Nucleus accumbens (tissue), 56 donors: ENCODE measurements at places on chromosomes 3 and 15.

DNA sequence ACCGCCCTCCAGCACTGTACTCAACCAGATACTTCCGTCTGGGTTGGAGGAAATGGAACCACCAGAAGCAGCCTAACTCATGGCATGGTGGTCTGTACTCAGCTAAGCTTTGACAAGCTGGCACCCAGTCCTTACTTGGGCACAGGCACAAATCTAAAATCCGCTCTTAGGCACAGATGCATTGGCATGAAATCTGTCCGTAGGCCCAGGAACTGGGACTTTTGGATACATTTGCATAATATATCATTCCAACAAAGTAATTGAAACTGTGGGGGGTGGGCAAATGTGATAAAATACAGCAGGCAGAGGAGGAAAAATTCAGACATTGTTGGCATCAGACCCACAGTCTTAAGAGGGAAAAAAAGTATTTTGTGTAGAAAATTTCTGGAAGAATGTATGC is 75.4 kb downstream of the C3orf85 start:
- DNase-seq: no peak

DNA sequence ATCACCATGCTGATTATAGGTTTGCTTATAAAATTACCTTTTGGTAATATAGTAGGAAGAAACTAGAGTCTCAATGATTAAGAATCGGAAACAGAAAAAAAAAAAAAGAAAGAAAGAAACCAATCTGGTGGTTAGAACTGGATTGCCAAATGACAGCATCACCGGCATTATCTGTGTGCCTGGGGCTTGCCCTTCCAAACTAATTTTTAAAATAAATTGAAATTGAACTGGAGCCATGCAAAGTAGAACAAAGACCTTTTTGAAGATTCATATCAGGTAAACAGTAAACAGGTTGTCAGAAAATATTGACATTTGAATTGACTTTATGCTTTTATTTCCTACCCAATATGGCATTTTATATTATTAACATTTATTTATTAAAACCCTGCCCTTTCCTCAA is 11.2 kb upstream of the CPB1 start:
- DNase-seq: no peak

GRCh38 chr15:81532001-81532400 is 158.0 kb upstream of the TMC3 start:
- no peak for DNase-seq

DNA sequence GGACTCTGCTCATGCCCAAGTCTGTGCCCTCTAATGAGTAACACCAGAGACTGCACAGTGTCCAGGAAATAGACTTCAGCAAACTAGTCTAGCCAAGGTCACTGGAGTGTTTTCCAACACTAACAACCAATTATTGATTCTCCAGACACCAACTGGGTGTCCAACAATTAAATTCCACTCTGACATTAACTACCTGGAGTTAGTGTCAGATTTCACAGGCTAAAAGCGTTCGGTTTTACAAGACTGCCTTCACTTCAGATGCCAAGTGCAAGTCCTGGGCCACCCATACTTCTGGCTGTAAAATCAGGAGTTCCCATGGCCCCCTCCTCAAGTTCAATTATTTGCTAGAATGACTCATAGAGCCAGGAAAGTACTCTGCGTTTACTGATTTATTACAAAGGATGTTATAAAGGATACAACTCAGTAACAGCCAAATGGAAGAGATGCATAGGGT is 20.8 kb upstream of the CFAP161 start:
- DNase-seq: no peak

DNA sequence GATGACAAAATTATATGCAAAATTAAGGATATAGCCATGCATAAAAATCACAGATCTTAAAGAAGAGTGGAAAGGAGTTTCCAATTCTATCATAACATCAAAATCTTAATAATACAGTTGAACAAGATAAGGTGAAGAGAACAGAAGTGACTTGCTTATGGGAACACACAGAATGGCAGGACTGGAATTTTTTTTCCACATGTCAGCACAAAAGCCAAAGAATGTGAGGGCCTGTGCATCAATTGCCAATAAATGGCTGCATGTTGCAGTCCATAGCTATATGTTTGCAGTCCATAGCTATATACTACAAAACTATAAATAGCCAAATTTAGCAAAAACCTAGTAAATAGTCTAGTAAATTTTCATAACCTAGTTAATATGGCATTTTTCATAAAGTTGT is 10.4 kb upstream of the MB21D2 start:
- no peak for DNase-seq

- no peak for DNase-seq
These were observed 178.7 kb upstream of the MCTP2 start for GRCh38 chr15:94052711-94053110.

- DNase-seq: no peak
These were observed 7.3 kb downstream of the ADAM10 start for GRCh38 chr15:58742022-58742813.

DNA sequence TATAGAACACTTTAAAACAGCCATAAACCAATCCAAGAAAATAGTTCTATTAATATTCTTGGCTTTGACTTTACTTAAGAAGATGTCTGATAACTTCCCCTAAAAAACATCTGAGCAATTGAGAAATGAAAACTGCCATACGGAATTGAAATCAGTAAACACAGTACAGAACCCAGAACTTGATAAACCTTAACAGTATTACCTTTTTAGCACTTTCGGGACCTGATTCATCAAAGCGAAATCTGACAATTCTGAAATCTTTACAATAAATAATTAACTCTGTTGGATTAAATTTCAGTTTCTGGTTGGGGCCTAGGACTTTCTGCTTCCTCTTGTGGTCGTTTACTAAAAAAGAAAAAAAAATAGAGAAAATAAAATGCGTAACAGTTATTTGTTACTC is 17.3 kb downstream of the MTMR10 start:
- no peak for DNase-seq

DNA sequence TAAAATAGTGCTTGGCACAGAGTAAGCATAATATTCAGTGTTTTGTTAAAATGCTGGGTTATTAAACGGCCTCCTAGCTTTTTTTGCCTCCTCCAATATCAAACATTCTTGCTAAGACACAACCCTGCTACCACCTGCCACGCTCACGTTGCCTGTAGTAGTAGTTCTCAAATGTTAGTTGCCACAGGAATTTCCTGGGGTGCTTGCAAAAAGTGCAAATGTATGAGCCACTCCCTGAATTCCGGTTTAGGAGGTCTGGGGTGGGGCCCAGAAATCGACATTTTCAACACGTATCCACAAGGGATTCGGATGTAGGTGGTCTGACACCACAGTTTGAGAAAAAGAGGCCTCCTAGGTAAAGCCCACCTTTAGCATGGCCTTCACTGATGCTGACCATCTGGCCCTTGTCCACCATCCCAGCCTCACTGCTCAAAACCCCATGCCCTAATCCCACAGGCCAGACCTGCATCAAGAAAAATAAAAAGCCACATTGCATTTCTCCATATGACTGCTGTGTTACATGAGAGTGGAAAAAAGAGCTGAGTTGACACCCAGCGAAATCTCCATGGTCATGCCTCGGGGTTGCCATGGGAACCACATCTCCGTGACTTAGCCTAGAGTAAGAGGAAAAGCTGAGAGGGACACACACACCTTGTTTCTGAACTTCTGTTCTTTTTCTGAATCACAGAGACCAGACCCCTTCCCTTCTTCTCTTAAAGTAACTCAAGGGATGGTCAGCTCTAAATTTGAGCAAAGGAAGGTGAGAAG is 116.4 kb upstream of the HES1 start:
- DNase-seq: no peak

- DNase-seq: no peak
These were observed 60.2 kb upstream of the ABHD2 start for GRCh38 chr15:89028036-89028435.

GRCh38 chr3:122681284-122681973 is 790 bp downstream of the PARP14 start:
- DNase-seq: no peak

DNA sequence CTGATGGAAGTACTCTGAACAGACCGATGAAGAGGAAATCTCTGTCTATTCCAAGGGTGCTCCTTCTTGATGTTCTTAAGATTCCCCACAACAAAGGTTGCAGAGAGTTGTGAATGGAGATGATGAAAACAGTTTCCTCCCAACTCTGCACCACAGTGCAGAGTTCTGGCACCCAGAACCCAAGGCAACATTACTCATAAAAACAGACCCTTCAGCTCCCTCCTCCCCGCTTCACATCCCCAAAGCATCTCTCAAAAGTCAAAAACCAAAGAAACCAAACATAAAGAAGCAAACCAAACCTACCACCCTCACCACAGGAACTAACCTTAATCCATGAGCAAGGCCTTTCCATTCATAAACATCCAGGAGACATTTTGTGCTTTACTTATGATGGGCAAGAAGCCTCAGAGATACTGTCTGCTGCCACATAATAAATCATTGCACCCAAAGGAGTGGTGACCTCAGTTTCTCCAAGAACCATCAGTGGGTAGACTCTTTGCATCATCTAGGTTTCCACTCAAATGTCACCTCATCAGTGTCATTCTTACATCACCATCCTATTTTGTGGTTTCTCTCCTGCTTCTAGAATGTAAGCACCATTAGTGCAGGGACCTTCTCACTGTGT is 13.2 kb downstream of the PCOLCE2 start:
- DNase-seq: no peak

DNA sequence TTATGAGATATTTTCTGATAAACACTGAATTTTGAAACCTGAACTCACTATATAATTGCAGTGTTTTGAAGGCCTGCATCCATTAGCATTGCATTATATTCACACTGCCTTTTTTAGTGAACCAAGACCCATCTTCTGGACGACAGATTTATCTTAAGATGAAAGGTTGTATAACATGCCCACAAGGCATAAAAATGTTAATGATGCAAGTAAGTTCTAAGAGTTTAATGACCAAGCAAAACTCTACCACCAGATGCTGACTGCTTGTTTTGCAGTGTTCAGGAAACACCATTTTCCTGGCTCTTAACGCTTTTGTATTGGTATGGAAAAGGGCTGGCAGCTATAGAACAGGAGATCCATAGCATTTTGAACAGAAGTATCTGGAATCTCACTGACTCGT is 46.1 kb downstream of the USP50 start:
- no peak for DNase-seq

DNA sequence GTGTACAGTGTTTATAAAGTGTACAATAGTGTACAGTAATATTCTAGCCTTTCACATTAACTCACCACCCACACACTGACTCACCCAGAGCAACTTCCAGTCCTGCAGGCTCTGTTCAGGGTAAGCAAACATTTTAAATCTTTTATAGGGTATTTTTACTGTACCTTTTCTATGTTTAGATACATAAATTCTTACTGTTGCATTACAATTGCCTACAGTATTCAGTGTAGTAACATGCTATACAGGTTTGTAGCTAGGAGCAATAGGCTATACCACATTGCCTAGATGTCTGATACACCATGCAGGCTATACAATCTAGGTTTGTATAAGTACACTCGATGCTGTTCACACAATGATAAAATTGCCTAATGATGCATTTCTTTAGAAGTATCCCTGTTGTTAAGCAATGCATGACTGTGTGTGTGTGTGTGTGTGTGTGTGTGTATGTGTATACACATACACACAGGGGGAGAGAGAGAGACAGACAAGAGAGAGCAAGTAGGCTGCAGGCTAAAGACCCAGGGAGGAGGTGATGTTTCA is 72.5 kb upstream of the PRR23C start:
- no peak for DNase-seq

DNA sequence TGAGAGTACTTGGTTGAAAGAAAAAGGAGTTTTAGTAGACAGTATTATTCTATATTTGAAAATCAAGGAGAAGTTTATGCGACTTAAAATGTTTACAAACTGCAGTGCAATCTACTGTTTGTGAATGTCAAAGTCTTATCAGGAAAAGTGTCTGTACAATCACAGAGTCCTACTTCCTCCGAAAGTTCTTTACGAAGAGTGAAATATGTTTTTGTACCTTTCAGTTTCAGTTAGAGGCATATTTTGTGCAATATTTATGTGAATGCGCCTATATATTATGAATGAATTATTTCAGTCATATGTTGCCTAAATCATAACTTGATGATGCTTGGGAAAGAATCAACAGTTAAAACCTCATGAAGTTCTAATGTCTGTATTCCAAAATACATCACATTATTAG is 31.5 kb downstream of the NGRN start:
- no peak for DNase-seq

DNA sequence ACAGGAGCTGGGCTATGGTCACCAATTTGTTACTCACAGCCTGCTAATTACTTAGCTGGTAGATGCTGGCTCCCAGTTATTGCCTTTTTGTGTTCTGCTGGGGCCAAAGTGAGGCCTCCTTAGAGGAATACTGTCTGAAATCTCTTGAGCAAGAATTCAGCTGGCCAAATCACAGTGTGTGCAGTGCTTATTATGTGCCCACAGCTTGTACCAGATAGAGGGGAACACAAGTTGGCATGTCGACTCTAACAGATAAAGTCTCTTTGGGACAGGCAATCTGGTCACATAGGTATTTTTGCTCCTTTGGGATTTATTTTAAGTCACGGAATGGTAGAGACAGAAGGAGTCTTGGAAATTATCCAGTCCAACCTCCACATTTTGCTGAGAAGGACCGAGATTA is 6.3 kb upstream of the TMEM212 start:
- no peak for DNase-seq

GRCh38 chr15:40328176-40328575 is 4.7 kb downstream of the INAFM2 start:
- no peak for DNase-seq

DNA sequence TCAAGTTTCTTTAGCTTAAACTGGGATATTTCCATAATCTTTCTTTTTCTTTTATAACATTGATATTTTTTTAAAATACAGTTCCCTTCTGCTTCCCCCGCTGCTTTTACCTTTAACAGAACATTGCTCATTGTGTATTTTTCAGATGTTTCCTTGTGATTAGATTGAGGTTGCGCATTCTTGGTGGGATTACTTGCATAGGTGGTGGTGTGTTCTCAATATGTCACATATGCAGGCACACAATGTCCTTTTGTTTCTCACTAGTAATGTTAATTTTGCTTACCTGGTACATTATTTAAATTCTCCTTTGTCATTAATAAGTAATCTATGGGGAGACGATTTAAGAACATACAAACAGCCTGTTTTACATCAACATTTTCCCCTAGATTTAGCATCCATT is 48.2 kb downstream of the HMG20A start:
- DNase-seq: no peak

- no peak for DNase-seq
These were observed 100.5 kb downstream of the ATP8B4 start for GRCh38 chr15:50018491-50018890.

DNA sequence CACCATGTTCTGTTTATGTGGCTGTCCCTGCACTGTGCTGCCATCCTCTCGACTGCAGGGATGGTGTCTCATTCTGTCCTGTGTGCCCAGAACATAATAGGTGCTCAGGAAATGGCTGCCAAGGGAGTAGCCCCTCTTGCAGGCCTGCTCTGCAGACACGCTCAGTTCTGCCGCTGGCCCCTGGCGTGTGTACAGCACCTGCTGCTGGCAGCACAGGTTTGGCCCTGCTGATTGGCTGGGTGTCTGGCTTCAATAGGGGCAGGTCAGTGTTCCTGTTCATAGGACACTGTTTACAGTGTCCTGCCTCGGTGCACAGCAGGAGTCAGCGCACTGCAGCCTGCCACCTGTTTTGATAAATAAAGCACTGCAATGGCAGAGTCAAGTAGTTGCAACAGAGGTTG is 146.9 kb downstream of the DNAJB8 start:
- DNase-seq: no peak
